Adrenal gland (tissue), 19 donors: ENCODE measurements at places on chromosomes 3 and 15. TPM values are rescaled to one million over a fixed set of nuclear protein-coding genes. Genes with fewer than 3 reads are reported as not detected.

DNA sequence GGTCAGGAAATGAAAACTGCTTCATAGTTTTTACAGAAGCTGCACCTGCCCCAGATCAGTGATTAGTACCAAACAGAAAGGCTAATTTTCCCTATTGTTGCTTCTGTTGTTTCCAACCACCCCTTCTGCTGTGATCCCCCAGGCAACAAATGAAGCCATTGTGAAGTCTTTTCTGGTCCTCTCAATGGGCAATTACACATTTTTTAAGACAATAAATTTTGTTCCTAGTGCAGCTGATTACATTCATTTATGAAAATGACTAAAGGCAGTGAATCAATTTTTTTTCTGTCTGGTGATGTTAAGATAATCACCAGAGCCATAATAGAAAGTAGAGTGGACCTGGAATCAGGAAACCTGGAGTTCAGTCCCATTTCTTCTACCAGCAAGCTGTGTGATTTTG lies 32.7 kb downstream of the GLDN start:
- no peak for DNase-seq

GRCh38 chr15:29278436-29279105 lies 8.9 kb upstream of the NSMCE3 start:
- no peak for DNase-seq

DNA sequence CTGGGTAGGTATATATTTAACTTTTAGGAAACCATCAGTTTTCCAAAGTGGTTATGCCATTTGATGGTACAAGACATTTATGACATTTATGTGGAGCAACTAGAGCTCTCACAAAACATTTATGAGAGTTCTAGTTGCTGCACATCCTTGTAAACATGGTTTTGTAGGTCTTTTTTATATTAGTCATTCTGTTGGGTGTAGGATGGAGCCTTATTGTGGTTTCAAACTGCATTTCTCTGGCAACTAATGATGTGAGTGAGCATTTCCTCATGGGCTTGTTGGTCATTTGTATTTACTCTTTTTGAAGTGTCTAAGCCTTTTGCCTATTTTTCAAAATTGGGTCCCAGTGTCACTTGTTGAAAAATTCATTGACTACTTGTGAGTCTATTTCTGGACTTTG lies 45.7 kb upstream of the MGLL start:
- DNase-seq = no peak

DNA sequence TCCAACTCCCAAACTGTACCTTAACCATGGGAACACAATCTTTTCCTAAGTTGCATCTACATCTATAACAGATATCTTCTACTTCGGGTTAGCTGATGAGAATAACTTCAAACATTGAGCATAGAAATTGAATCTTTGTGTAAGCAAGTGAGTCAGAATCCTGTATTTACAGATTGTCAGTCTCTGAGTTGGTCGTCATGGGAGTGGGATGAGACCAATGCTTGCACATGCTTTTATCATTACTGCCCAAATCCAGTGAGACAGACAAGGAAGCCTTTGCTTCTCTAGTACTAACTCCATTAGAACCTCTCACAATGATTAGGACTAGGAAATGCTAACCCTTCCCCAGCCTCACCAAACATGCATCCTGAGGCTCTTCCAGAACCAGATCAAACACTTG lies 587.1 kb upstream of the ZNF717 start:
- DNase-seq = no peak

GRCh38 chr15:78977091-78977571 lies 32.3 kb upstream of the CTSH start:
- no peak for DNase-seq

DNA sequence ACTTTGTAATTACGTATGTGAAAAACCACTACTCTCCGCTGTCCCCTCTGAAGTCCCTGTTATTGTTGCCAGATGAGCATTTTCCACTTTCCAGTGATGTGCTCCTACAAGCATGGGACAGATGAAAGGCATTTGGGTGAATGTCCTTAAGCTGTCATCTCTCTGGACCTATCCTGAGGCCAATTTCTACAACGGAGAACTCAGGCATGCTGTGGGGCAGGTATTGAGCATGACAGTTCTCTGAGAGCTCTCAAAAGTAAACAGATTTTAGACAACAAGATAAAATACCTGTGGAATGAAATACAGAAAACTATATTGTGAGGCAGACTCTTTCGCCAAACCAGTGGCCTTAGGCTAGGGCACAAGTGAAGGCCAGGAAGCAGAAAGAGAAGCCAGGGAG lies 656.5 kb upstream of the NR2F2 start:
- DNase-seq = no peak

DNA sequence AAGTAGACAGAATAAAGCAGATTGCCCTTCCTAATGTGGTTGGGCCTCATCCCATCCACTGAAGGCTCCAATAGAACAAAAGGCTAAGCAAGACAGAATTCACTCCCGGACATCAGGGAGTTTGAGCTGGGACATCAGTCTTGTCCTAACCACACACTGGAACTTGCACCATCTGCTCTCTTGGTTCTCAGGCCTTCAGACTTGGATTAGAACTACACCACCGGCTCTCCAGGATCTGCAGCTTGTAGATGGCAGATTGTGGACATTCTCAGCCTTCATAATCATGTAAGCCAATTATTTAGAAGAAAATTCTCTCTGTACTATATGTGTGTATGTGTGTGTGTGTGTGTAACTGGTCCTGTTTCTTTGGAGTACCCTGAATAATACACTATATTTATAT lies 394.7 kb upstream of the LMCD1 start:
- DNase-seq = no peak

GRCh38 chr15:44264148-44264547 lies 24.4 kb upstream of the GOLM2 start:
- no peak for DNase-seq

DNA sequence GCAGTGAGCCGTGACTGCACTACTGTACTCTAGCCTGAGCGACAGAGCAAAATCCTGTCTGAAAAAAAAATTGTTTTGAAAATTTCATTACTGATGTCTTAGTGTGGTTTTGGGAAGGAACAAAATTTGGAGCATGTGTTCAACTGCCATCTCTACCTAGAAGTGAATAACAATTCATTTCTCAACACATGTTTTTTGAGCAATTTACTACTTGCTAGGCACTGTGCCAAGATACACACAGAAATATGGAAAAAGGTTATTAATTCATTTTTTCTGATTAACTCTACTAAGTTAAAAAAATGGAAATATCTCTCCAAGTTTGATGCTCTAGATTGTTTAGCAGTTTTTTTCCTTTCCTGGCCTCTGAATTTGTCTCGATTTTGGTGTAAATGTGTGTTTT lies 5.2 kb upstream of the TCF12 start:
- DNase-seq = no peak

CPLX3 gene
- total RNA-seq = 0.55 TPM

SLC6A20 gene
- total RNA-seq = not detected

TRIM42 gene
- not detected for total RNA-seq

ITPR1 gene
- total RNA-seq = 81.8 TPM

BCL2A1 gene
- 4.2 TPM for total RNA-seq

TGM4 gene
- total RNA-seq = not detected

ERC2 gene
- total RNA-seq = 1.2 TPM
